Camera-type eye (tissue), 1 donor: ENCODE measurements at places on chromosomes 12 and 14. TPM values are rescaled to one million over a fixed set of nuclear protein-coding genes. Genes with fewer than 3 reads are reported as not detected.

RHEBL1 gene
- 0.77 TPM for total RNA-seq

GLI1 gene
- 7.1 TPM for total RNA-seq

KLRC1 gene
- 0.27 TPM for total RNA-seq

KCNH3 gene
- total RNA-seq, result 0.93 TPM
